ENCODE measurements at places on chromosomes 16 and 17.

DNA sequence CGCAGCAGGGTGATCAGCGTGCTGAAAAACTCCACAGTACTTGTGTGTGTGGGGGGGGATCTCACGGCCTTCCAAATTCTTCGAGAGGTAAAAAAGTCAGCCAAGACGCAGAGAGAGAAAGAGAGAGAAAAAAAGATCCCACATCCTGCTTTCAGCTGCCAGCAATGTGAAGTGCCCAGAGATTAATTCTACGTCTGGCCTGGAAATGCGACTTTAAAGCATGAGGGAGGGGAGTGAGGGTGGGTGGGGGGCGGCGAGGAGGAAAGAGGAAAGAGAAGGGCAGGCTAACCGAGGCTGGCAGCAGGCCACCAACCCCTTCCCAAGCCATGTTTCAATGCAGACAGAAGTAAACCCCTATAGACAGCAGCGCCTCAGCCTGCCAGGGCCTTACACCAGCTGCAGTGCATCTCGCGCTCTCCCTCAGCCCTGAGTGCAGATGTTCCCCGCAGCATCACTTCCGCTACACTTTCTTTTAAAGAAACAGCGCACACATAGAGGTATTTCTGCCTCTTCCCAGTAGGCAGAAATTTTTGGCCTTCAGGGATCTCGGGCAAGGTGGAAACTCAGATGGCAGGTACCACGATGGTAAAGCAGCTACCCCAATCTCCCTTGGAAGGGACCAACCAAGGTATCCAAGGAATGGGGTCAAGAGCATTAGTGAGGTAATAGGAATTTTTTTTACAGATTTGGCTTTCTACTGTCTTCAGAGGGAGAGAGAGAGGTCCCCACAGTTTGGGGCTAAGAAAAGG lies 87.8 kb downstream of the SMG6 start:
- DNase-seq, result no peak

GRCh38 chr17:49146620-49147306 lies 14.2 kb downstream of the B4GALNT2 start:
- DNase-seq, result no peak

DNA sequence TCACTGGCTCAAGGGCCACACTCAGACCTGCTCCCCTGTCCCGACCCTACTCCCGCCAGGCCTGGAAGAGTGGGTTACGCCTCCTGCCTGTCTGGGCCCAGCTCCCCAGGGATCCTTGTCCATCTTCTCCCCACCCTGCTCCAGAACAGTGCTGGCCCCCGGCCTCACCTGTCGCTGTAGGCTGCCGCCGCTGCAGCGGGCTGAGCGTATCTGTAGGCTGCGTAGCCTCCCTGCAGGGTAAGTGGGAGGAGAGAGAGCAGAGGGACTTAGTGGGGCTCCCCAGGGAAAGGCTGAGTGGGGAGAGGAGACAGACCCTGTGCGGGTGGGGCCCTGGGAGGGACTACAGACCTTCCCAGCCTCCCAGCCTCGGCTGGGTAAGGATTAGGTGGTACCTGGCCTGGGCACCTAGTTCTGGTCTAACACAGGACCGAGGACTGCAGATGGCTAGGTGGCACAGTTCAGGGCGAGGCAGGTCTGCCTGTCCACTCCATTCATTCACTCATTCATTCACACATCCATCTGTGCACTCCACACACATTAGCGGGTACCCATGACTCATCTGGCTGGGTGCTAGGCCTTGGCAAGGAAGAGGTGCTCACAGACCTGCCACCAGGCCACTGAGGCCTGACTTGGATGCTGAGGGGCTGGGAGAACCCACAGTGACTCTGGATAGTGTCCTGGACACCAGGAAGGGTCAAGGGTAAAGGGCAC lies 20.9 kb downstream of the ENGASE start:
- no peak for DNase-seq

DNA sequence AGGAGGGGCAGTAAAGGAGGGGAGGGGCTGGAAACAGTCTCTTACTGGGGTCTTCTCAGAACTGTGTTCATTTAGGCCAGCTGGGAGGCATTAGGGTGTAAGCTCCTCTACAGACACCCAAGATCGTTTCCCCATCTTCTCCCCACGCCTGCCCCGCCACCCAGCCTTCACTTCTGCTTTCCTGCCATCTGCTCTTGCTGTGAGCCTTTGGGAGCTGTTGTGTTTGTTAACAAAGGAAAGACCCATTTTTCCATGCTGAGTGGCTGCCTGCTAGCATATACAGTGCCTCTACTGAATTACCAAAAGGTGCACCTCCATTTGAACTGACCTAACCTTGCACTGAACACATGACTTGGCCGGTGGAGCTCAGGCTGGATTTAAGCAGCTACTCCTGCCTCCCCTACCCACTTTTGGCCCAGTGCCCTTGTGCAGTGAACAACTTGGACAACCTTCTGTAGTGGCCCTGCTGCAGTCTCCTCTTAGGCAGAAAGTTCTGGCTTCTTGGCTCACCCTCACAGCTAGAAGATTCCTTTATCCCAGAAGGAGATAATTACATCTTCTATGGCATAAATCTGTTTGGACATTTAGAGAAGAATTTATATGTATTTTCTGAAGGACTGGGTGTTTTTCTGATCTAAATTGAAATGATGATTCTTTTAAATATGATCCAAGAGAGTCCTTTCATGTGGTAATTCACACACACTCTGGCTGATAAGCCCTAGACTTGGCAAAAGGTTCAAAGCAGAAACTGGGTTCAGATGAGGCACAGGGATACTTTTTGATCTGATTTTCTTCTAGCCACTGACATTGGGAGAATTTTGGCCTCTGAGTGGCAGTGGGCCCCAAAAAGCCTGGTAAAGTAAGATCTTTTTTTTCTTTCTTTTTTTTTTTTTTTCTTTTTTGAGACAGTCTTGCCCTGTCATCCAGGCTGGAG lies 81.9 kb upstream of the HNF1B start:
- DNase-seq, result no peak

- DNase-seq, result no peak
These were observed 993 bp downstream of the GH1 start for GRCh38 chr17:63917646-63918045.

DNA sequence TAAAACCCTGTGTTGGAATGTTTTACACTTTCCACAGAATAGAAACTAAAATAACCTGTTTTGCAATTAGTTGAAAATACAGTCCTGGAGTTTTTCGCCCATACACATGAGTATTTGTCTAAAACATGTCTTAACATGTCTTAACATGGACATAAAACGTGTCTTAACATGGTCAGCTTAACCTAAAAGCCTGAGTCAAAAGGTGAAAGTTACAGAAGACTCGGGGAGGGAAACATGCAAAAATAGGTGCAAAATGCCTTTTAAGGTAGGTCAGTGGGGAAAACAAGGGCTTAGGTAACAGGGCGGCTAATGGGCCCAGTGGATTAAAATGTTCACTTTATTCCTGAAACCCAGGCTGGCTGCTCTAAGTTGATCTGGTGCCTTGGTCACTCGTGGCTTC lies 56.1 kb upstream of the RBL2 start:
- DNase-seq, result no peak
